Activated CD8-positive, alpha-beta T cell treated with anti-CD3 and anti-CD28 coated beads for 36 hours (primary cell): ENCODE measurements at places on chromosomes 11 and 22. TPM values are rescaled to one million over a fixed set of nuclear protein-coding genes. Genes with fewer than 3 reads are reported as not detected.

DNA sequence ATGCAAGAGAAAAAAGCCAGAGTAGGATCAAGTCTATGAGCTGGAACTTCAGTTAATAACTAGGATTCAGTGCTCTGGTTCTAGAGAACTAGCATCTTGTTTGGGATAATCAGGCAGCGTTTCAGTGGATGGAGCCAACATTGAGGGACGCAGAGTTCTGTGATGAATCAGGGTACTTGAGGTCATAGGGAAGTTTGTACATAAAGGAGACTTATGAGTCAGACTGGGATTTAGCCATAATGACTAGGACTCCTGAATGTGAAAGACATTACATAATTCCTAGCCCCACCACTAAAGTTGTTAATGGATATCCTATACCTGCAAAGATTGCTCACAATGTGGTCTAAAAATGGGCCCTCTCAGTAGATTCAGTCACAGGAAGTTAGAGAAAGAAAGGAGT, 6.8 kb downstream of the SLN start:
- H3K4me1 ChIP-seq: no peaks in the 10 kb centered on the region
- H3K4me3 ChIP-seq: no peak overlapping the region
- peaks cover 25% of the 10 kb centered on the region for H3K27me3 ChIP-seq
- no peak for DNase-seq
- no peaks in the 10 kb centered on the region for H3K36me3 ChIP-seq

GRCh38 chr11:8759634-8760033, 77.0 kb downstream of the RPL27A start:
- no peak for DNase-seq
- H3K4me3 ChIP-seq: no peak overlapping the region
- H3K4me1 ChIP-seq: no peaks in the 10 kb centered on the region

DNA sequence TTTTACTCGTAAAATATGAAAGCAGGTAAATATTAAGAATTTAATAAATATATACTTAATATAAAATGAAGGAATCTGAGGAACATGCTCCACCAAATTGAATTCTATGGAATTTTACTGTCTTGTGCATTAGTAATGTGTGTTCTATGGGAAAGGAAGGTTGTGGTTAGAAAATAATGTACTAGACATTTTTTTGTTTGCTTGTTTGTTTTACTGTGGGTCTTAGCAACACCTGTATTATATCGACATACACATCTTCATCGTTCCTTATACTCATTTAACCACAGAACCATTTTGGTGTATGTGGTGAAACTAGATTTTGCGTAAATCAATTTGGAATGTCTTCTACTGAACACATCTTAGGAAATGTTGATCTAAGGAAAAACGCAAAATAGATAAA, 114.1 kb upstream of the MTMR2 start:
- no peak overlapping the region for H3K4me3 ChIP-seq
- no peak overlapping the region for H3K27ac ChIP-seq
- peaks cover 14% of the 10 kb centered on the region for H3K36me3 ChIP-seq
- no peak for DNase-seq
- H3K4me1 ChIP-seq: peaks cover 25% of the 10 kb centered on the region

DNA sequence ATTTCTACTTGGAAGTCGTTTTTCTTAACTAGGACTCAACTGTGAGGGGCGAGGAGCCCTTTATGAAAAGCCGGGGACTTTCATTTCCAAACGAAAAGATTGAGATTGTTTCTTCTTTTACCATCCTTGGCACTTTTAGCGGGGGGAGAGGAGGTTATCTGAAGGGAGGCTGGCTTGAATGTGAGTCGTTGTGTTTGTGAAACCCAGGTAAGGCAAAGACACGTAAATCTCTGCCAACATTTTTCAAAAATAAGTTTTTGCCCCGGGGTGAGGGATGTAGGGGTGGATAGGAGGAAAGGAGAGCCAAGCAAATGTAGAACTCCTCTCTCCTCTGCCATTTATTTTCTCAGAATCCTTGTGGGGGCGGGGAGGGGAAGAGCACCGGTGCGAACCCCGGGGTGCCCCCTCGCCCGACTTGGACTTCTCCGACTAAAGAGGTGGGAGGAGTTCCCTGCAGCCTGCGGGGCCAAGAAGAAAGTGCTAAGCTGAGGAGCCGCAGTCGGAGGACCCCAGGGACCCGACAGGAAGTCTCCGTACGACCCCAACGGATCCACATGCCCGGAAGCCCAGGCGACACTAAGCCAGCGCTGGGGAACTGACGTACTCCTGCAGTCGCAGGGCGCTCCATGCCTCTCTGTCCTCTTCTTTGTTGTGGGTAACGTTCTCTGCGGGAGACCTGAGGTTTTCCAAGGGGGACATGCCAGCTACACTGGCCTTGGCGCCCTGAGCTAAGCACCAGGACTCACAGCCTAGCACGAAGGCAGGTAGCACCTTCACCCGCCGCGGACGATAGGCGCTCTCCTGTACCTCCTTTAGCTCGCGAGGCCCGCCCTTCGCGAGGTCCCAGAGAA, 2.4 kb upstream of the WT1 start:
- peaks cover 31% of the 10 kb centered on the region for H3K4me1 ChIP-seq
- peak overlapping the region; percentile 36 for H3K4me3 ChIP-seq

GRCh38 chr22:46074771-46075551, 75.4 kb upstream of the PPARA start:
- H3K4me1 ChIP-seq: peaks cover 12% of the 10 kb centered on the region
- no peak overlapping the region for H3K27ac ChIP-seq
- no peaks in the 10 kb centered on the region for H3K27me3 ChIP-seq

Gene OR6A2
- total RNA-seq: 0.38 TPM

Gene TST
- 1.2 TPM for total RNA-seq

- H3K27ac ChIP-seq: no peak overlapping the region
- no peak for DNase-seq
- H3K27me3 ChIP-seq: no peaks in the 10 kb centered on the region
Measured at GRCh38 chr11:134267461-134267860, 8.7 kb upstream of the GLB1L3 start.

Gene TH
- not detected for total RNA-seq

Gene MS4A6A
- total RNA-seq: not detected

Gene TRIM49
- not detected for total RNA-seq

GRCh38 chr22:46963672-46964545, 201.5 kb downstream of the TBC1D22A start:
- no peak overlapping the region for H3K27ac ChIP-seq
- H3K4me1 ChIP-seq: peaks cover 13% of the 10 kb centered on the region
- no peak overlapping the region for H3K4me3 ChIP-seq
- peaks cover 4% of the 10 kb centered on the region for H3K36me3 ChIP-seq
- H3K27me3 ChIP-seq: no peaks in the 10 kb centered on the region
- no peak for DNase-seq

Gene OR4A15
- not detected for total RNA-seq

Gene CDKN1C
- 1.6 TPM for total RNA-seq

DNA sequence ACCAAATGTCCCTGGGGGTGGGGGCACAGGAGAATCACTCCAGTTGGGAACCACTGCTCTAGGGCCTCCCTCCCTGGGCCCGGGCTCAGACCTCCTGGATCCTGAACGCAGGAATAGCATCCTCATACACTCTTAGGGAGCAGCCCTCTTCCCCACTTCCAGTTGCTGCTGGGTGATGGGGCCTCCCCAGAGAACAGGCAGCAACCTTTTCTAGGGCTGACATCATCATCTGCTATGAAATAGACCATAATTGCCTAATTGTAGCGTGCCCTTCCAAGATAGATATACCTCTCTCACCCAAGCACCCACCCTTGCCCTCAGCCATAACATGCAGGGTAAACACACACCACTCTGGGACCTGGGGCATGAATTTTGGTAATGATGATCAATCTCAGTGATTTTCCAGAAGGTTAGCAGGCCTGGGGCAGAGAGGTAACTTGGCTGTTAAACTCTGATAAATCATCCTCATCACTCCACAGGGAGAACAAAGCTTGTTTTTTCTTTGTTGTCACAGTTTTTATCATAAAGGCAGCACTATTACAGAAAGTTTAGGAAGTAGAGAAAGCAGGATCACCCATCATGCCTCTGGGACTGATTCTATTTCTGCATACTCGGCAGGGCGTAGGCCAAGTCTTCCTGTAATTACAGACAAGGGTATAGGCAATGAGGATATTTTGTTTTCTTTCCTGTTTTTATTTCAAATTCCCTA, 88.3 kb upstream of the PRDM11 start:
- H3K4me1 ChIP-seq: no peaks in the 10 kb centered on the region
- no peaks in the 10 kb centered on the region for H3K27me3 ChIP-seq
- no peaks in the 10 kb centered on the region for H3K36me3 ChIP-seq
- no peak overlapping the region for H3K27ac ChIP-seq
- no peak for DNase-seq

Gene CHRDL2
- total RNA-seq: not detected

DNA sequence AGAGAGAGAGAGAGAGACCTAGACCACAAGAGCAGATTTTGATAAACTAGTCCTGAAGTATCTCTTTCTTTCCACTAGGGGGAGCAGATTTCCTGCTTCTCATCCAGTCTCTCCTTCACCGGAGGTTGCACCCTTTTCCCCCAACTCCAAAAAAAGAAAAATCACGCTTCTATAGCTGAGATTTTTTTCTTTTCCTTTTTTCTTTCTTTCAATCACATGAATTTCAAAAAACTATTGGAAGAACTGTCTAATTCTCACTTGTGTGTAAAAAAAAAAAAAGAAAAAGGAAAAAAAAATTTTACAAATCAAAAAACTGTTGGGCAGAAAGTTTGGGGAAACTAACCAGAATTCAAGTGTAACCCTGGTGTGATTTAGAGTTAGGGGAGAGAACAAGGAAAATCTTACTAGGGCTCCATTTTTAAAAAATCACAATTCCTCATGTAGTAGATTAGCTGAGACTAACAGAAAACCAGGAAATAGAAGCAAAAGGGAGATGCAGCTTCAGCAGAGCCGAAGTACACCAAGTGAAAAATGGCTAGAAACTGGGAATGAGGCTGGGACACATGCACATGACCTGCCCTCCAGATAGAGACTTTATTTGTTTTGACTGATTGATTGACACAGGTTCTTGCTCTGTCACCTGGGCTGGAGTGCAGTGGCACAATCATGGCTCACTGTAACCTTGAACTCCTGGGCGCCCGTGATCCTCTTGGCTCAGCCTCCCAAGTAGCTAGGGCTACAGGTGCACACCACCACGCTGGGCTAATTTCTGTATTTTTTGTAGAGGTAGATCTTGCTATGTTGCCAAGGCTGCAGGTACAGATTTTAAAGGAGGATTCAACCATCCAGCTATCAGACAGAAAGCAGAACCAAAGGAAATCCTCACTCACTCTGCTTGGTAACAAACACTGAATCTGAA, 27.1 kb downstream of the SDHD start:
- H3K27ac ChIP-seq: no peak overlapping the region
- no peak for DNase-seq
- H3K4me1 ChIP-seq: peaks cover 11% of the 10 kb centered on the region

Gene ROBO4
- not detected for total RNA-seq

GRCh38 chr11:26186389-26186788, 145.5 kb upstream of the ANO3 start:
- no peaks in the 10 kb centered on the region for H3K4me1 ChIP-seq
- no peaks in the 10 kb centered on the region for H3K27me3 ChIP-seq
- DNase-seq: no peak
- no peak overlapping the region for H3K27ac ChIP-seq
- H3K36me3 ChIP-seq: no peaks in the 10 kb centered on the region

Gene TRPM5
- not detected for total RNA-seq

Gene PRG3
- not detected for total RNA-seq
